ENCODE measurements at places on chromosomes 6 and 20.

DNA sequence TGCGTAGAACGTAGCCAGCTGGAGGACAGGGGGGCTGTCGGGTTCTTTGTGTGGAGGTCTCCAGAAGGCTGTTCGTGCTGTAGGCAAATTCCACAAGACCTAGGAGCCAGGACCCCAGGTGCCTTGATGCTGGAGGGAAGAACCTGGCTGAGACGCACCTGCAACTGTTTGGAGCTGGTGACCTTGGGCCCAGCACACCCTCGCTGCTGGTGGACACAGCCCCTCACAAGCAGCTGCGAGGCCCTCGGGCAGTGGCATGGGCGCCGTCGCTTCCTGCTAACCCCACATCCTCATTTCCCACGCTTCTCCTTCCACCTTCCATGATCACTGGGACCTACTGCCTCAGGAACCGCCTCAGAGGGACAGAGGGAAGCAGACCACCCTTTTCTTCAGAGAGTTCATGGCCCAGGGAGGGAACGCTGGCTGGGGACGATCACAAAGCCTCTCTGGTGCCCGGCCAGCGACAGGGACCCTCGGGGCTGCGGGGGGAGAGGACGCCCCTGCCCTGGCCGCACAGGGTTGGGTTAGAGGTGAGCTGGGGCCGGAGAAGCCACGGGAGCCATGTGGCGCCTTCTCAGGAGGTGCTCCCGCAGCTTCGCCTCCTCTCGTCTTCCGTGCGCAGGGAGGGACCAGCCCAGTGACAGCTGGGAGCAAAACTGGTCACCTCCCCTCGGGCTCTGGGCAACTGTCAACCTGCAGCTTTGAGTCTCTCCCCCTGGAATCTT, 18.4 kb downstream of the DLL1 start:
- no peak for DNase-seq

DNA sequence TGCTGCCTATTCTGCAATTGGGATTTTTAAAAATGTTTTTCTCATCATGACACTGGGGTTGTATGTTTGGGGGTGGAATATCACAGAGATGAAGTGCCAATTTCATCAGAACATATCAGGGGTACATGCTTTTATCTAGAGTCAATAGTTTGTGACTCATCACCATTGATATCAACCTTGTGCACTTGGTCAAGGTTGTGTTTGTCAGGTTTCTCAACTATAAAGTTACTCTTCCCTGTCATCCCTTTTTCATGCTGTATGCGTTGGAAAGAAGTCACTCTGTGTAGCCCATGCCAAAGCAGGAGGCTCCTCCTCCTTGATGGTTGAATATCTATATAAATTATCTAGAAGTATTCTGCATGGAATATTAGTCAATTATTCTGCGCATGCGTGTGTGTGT, 145.4 kb upstream of the TSHZ2 start:
- DNase-seq: no peak

DNA sequence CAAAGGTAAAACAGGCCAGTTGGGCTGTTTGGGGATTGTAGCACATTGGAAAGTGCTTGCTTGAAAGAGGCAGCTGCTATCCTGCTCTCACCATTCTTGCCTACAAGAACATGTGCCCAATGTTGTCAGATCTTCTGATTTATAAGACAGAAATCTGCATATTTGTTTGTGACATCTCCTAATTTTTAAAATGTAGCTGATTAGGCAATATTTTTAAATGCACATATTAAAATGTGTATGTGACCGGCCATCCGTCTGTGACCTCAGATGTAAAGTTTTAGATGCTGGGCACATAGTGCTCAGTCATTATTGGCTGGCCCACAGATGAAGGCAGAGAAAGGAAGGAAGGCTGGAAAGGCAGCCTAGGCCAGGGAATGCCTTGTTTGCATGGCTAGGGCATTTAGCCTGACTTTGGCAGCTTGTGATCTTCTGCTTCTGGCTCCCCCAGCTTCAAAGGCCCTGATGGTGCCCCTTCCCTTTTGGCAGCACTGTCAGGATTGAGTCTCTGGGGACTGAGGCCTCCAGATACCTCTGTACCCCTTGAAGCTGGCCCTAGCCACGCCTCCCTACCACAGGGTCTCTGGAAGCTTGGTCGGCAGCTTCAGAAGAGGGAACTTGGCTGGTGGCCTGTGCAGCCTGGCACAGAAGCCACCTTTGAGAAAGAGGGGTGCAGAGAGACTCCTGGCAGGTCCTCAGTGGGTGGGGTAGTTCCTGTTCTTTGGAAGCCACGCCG, 6.4 kb downstream of the SNPH start:
- DNase-seq: no peak

- no peak for DNase-seq
These were observed 87.9 kb downstream of the MMS22L start for GRCh38 chr6:97195117-97195516.

DNA sequence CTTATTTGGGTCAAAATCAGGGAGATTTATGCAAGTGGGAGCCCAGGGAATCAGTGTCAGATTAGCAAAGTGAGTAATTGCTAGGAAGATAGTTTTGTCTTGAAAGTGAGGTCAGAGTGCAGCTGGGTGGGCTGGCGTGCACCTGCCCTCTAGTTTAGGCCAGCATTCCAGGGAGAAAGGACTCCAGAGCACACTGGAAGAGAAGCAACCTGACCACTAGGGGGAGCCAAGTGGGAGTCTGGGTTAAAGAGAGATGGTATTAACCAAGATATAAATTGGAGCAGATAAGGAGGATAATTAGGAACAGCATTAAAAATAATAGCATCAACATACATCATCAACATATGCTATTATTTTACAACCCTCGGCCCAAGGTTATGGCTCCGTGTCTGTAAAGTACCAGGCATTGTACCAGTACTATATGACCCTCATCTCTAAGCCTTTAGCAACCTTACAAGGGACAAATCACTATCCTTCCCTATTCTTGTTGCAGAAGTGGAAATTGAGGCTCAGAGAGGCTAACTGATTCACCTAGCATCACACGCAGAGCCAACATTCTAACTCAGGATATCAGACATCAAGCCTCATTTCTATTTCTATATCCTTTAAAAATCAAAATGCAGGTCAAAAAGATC, 57.8 kb downstream of the SLC2A10 start:
- DNase-seq: peak; percentile 45

GRCh38 chr20:64055893-64056638, 6.6 kb upstream of the SOX18 start:
- DNase-seq: no peak

GRCh38 chr20:34654207-34654744, 22.6 kb downstream of the PIGU start:
- DNase-seq: no peak

DNA sequence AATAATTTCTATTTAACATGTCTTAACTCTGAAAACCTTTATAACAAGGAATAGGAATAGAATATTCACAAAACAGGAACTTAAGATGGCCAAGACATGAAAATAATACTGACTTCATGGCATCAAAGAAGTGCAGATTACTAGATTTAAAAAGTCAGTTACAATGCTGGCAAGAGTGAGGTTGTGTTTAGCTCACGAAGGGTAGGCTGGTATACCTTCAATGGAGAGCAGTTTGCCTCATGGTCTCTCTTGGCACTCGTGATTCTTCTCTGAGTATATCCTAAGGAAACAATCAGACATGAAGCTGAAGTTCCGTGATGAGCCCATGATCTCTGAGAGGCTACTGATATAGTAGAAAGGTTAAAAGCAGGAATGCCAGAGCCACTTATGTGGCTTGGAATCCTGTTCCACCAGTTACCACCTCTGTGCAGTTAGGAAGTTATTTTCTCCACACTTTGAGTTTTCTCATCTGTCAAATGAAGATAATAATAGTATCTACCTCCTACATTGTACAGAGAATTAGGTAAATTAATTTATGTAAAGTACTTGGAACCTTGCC, 7.2 kb downstream of the NCOA7 start:
- peak; percentile 2 for DNase-seq

- DNase-seq: no peak
These were observed 133.3 kb downstream of the WDR27 start for GRCh38 chr6:169568314-169569087.

- DNase-seq: no peak
These were observed 87.5 kb downstream of the CRYBG1 start for GRCh38 chr6:106448000-106448426.

DNA sequence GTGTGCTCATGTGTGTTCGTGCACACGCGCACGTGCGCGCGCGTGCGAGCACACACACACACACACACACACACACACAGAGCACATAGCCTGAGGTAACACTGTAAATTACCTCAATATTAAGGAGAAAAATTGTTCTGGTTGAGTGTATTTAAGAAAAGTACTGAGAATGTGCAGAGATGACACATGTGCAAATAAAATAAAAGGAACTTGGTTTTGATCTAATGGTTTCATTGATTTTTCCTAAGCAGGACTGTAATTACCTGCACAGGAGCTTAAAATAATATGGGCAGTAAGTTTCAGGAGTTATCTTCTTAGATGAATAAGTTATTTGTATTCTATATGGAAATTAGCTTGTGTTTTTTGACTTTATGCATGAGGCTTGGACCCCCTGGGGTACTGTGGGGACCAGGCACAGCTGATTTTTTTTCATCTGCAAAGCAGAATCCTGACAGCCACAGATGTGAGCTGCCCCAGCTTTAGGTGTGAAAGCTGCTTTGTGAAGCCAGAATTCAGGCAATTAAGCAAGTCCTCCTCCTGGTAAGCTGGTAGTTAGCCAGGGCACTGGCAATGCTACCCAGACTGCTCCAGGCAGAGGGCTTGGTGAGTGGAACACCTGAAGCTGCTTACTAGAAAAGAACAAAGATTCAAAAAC, 1040.6 kb upstream of the CITED2 start:
- DNase-seq: no peak

- DNase-seq: no peak
These were observed 161.3 kb upstream of the AGPAT4 start for GRCh38 chr6:161434921-161435747.

- DNase-seq: no peak
These were observed 17.8 kb upstream of the ZNF217 start for GRCh38 chr20:53611449-53611894.

GRCh38 chr20:57159945-57160610, 106.4 kb downstream of the BMP7 start:
- no peak for DNase-seq

GRCh38 chr6:252775-253535, 39.3 kb upstream of the DUSP22 start:
- no peak for DNase-seq

DNA sequence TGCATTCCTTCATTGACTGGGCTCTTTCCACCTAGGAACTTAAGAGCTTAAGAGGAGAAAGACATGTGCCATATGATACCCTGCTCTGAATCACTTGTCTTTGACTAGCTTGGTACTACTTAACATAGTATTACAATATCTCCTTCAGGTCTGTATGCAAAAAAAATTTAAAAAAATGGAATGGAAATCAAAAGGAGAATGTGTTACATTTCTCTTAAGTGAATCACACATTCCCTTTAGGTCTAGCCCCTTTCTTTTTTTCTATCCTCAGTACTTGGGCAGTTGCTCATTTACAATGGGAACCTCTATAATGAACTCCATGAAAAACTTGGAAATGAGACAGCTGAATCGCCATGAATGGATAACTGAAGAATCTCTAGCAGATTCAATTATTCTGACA, 53.8 kb downstream of the SLC35F1 start:
- DNase-seq: no peak

- DNase-seq: no peak
These were observed 17.1 kb downstream of the DDX27 start for GRCh38 chr20:49236301-49236700.

- no peak for DNase-seq
These were observed 28.7 kb upstream of the ECI2 start for GRCh38 chr6:4164117-4164442.

- no peak for DNase-seq
These were observed 563.8 kb downstream of the COL12A1 start for GRCh38 chr6:74642101-74642500.

DNA sequence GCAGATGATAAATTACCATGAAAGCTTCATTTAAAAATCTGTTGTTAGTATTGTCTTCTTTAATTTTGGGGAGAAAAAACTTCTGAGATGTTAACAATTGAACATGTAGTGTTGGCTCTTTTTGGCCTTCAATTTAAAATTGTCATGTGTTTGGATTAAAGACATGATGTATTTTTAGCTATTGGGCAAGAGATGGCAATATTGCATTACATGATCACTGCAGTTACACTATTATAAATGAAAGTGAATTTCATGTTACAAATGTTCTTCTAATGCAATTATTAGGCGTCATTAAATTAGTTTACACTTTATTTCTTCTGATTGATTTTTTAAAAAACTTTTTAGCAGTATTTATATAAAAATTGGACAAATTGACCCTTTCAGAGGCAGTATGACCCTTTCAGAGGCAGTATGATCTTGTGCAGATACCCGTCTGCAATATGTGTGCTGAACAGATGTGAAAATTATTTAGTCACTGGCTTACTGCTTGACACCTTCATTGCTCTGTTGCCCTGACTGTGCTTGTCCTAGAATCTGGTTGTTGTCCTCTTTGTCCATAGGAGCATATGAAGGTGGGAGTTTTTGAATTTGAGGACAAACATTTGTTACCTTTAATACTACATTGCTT, 25.8 kb downstream of the CDKAL1 start:
- DNase-seq: no peak

DNA sequence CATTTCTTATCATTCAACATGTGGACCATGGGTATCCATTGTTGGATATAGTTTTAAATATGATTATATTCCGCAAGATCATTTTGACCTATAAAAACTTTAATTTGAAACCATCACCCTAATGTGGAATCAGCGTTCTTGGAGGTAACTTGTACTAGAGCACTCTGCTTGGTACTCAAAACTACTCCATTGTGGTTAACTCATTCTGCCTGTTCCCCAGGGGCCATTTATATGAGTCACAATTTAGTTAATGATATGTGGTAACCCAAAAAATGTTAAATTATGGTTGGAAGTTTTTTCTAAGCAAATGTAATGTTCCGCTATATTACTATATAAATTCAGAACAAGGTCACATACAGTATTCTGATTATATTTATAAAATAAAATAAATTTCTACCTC, 109.3 kb downstream of the TRDN start:
- DNase-seq: no peak

DNA sequence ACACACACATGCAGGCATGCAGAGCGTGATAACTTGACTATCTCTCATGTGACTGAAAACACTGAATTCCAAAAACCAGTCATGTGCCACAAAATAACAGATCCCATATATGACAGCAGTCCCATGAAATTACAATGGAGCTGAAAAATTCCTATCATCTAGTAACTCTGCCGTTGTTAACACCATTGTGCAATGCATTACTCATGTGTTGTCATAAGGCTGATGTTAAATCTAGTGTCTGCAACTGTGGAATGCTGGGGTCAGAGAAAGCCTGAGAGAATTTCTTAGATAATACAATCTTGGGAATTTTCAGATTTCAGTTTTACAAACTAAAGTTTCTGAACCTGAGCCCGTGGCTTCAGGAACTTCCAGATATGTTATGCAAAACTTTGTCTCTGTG, 70.2 kb downstream of the LYRM4 start:
- DNase-seq: no peak
